ENCODE measurements at places on chromosomes 16 and 17.
A peak's percentile ranks its signal among the peaks of the same experiment; 100 is the strongest.

- DNase-seq = no peak
Observed at GRCh38 chr16:22844416-22844815, 30.5 kb downstream of the HS3ST2 start.

DNA sequence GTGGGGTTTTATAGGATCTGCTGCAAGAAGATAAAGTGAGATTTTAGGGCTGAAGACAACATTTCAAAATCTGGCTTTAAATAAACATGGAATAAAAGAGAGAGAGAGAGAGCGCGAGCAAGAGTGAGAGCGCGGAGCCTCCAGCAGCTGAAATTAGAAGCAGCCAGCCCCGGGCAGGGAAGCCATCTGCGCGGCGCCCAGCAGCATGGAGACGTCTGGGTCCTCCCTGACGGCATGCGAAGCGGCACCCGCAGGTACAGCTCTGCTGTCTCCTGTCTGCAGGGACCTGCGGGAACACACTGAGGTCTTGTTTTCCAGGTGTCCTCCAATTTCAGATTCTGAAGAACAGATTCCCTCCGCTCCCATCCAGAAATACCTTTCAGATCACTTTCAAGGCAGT, 7.9 kb upstream of the BAIAP2 start:
- DNase-seq = peak; percentile 34

- DNase-seq = no peak
Observed at GRCh38 chr17:48751733-48752398, 23.3 kb upstream of the HOXB13 start.

- peak; percentile 59 for DNase-seq
Observed at GRCh38 chr16:29994600-29995323, 655 bp downstream of the HIRIP3 start.

- no peak for DNase-seq
Observed at GRCh38 chr17:46202424-46202823, 9.2 kb upstream of the KANSL1 start.

- DNase-seq = no peak
Observed at GRCh38 chr17:38919316-38920078, 5.9 kb upstream of the LASP1NB start.

- DNase-seq = no peak
Observed at GRCh38 chr16:85754413-85754812, 3.5 kb upstream of the C16orf74 start.

- DNase-seq = no peak
Observed at GRCh38 chr17:57067162-57067561, 17.9 kb upstream of the AKAP1 start.

Measured in Ammon's horn (tissue), 1 donor.